ENCODE measurements at places on chromosomes 13 and 19.

DNA sequence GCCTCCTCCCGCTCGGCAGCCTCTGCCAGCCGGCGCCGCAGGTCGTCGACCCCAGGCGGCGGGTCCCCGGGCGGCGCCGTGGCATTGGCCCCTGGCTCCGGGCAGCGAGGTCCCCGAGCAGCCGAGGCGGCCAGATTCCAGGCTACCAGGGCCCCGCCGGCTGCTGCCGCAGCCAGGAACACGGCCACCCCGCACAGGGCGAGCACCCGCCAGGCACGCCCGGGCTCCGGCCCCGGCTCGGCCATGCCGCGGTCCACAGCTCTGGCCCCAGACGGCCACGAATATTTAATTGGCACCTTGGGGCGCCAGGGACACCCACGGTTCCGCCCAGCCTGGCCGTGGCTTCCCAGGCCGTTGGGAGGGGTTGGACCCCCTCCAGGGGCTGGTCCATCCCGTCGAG, at the start of gene CCDC194:
CCDC194 (minus strand) TSS at position 283 of the 400 bp plus-strand sequence; CDS start at position 245, 38 bp downstream.
- no peak for DNase-seq

DNA sequence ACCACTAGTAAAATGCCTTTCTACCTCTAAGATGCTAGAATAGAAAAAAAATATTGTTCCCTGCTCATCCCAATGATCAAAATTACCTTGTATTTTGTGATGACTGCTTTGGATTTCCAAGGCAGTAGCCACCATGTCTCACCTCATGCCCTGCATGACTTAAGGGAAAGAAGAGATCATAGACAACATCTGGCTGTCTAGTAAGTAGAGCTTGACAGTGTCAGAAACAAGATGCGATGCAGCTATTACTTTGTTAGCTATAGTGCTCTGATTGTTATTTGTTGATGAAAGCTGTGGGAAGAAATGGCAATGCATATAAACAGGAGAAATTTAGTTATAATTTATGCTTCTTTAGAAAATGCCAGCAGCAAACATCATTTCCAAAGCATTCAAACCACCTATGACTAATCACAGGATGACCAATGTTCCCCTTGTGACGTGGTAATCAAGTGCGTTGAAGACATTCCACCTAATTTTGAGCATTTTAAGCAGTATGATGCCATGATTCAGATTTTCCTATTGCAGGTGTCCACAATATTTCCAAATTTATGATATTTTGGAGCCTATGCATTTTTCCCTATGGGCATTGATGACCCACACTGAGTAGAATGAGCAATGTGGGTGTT, 308.3 kb downstream of the KCNRG start:
- no peak for DNase-seq

GRCh38 chr13:105804561-105805190, 730.8 kb downstream of the EFNB2 start:
- no peak for DNase-seq

- DNase-seq, result no peak
Observed at GRCh38 chr19:7191946-7192691, 102.1 kb downstream of the INSR start.

- DNase-seq, result peak; percentile 71
Observed at GRCh38 chr19:13172346-13173138, 22.3 kb downstream of the IER2 start.

GRCh38 chr13:100434010-100434763, 154.4 kb downstream of the GGACT start:
- DNase-seq, result no peak

DNA sequence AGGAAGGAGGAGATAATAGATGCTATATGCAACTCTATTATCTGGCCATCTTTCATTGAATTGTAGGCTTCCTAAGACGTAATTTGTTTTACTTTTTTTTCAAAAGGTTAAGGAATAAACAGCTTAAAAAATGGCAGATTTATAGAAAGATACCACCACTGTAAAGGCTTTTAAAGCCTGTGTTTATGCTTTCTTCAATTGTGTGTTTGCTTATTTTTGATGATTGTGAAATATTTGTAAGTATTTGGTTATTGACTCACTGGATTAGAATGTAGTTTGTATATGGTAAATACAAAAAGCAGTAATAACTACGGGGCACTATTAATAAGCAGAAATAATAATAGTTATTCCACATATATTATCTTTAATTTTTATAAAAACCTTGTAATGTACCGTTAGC, 437.9 kb downstream of the KLF5 start:
- DNase-seq, result no peak

DNA sequence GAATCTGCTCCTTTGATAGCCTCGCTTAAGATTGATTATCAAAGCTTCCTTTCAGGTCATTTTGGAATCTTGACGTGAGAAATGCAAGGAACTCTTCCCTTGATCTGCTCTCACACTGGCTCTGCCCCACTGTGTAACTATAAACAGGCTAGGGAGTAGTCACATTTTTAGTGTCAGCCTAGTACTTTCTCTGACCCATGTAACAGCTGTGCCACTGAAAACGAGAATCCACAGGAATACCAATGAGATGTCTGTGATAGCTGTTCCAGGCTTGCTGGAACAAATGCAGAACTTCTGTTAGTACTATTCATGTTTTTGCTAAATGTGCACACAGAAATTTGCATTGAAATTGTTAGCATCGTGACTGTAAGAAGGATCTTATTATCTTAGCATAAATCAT, 221.3 kb downstream of the MYO16 start:
- no peak for DNase-seq

GRCh38 chr13:23912469-23912868, 15.2 kb upstream of the C1QTNF9B start:
- DNase-seq, result no peak

DNA sequence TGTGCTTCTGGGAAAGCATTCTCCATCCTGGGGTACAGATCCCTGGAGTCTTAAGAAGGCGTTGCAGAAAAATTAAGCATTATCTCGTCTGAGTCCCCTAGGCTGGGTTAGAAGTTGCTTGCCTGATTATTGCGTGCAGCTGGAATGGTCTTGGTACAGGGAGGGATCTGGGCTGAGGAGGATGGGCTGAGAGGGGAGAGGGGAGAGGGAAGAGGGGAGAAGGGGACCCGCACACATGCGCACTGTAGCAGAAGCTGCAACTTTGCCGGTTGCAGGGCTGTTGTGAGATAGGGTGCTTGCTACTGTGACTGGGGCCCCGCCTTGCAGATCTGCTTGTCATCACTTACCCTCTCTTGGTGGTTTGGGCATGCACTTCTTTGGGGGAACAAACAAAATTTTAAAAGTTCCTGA, 316.8 kb downstream of the DLEU7 start:
- DNase-seq, result no peak

DNA sequence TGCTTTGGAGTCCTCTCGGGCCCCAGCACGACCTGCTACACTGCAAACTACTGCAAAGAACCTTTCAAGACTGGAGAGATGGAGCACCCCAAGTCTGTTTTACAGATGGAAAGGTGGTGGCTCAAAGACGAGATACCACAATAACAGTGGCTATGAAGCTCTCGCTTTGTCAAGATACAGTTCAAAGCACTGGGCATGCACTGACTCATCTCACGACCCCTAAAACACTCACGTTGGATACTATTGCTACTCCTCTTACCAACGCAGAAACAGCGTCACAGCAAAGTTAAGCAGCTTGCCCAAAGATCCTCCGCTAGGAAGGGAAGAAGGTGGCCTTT, 24.0 kb upstream of the LAIR1 start:
- DNase-seq, result no peak

- DNase-seq, result no peak
Observed at GRCh38 chr19:12779162-12779993, 4.0 kb upstream of the HOOK2 start.

- DNase-seq, result no peak
Observed at GRCh38 chr13:97986835-97987234, 33.4 kb downstream of the IPO5 start.

- no peak for DNase-seq
Observed at GRCh38 chr13:112781881-112782361, 92.1 kb downstream of the ATP11A start.

Data from T1000 (cell line).